ENCODE measurements at places on chromosomes 1 and 21. TPM values are rescaled to one million over a fixed set of nuclear protein-coding genes. Genes with fewer than 3 reads are reported as not detected.

- no peak for DNase-seq
Observed at GRCh38 chr1:221497046-221497445, 244.8 kb downstream of the DUSP10 start.

GRCh38 chr1:186009039-186009737 lies 275.0 kb downstream of the HMCN1 start:
- no peak for DNase-seq

TRIM67 gene
- not detected for total RNA-seq

LEFTY2 gene
- 24.5 TPM for total RNA-seq

- DNase-seq: no peak
Observed at GRCh38 chr21:45922648-45923047, 58.9 kb upstream of the COL6A1 start.

PRR9 gene
- total RNA-seq: not detected

DNA sequence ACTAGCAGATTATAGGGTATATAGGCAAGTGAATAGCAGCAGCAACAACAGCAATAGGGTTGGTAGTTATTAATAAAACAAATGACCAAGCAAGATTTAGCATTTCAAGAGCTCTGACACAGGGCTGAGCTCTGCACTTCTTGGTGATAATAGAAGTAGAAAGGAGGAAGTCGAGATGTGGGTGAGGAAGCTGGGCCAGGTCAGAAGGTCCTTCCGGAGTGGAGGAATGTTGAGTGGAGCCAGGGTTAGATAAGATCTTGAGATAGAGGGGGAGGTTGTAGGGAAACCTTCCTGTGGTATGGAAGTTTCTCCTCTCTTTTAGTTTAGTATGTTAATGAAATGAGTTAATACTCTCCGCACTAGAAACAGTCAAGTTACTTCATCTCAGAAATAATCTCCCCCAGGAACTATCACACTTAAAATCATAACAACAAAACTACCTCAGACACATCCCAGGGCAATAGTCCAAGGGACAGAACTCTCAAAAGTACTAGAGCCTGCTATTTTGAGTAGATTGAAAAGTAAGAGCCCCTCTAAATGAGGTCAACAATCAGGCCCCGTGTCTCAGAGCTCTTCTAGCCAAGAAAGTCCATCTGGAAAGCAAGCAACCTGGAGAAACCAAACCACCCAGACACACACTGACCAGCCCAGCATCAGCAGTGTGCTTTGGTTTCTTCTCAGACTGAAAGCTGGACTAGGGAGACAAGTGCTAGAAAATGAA lies 45.4 kb upstream of the ATP1B1 start:
- DNase-seq: no peak
